Type B pancreatic cell (in vitro differentiated cells): ENCODE measurements at places on chromosomes 7 and 10.

DNA sequence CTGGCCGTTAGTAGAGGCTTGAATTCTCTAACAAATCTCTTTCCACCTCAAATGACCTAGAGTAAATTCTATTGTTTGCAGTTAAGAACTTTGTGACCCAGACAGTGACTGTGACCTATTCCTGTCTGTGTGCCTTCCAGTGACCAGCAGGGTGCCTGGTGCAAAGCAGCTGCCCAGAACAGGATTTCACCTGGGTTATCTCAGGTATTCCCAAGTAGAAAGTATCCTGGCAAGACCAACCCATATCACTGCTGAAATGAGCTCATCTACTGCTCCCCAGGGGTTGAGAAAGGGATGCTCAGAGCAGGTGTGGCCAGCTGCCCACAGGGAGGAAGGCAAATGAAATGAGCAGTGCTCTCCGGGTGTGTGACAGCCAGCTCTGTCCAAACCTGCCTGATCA lies 2.1 kb upstream of the MSMB start:
- DNase-seq = no peak

- DNase-seq = no peak
Measured at GRCh38 chr7:42359946-42360345, 122.9 kb upstream of the GLI3 start.

GRCh38 chr7:84181628-84182027 lies 13.0 kb downstream of the SEMA3A start:
- DNase-seq = no peak

DNA sequence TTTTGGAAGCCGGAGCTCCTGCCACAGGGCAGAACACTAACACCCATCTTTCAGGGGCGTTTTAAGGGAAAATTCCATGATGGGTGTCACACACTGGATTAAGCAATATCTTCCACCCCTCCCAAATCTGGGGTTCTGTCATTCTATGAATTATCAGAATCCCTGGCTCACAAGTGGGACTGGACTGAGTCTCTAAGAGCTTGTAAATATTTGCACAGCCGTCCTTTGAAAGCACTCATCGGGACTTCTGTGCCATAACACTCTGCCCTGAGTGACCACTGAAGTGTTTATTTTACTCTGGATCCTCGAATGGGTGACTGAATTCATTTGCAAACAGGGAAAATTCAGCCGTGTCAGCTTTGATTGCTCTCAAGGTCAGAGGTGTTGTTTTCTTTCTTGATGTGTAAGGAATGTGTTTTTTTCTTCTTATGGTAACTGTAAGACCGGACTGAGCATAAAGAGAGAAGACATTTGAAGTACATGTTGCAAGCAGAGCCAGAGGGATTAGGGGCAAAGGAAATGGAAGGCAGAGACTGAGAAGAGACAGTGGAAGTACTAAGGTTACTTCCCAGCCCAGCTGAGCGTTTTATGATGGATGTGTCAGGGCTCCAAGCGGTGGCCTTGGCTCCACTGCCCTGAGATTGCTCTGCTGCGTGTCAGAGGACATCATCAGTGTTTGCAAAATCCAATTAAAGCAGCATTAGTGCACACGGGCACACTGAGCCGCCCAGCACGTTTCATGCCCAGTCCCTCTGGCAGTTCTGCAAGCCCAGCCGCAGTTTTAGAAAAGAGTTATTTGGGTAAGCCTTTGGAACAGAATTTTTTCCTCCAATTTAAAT lies 17.7 kb upstream of the GTPBP4 start:
- no peak for DNase-seq

DNA sequence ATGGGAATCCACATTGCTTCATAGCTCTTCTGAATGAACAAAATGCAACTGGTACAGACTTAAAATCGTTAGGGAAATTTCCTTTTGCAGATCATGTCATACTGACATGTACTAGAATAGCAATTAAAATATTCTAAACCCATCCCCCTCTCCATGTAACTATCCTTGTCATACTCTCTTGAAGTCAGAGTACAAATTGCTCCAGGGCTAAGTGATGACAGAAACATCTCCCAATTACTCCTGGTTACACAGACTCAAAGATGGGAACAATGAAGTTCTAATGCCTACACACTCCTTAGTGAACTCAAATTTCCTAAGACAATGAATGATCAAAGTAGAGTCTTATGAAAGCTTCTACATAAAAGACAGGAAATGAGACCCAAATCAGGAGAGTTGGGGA lies 87.2 kb downstream of the PDE1C start:
- no peak for DNase-seq

- no peak for DNase-seq
Measured at GRCh38 chr10:16929069-16929468, 111.8 kb upstream of the RSU1 start.

DNA sequence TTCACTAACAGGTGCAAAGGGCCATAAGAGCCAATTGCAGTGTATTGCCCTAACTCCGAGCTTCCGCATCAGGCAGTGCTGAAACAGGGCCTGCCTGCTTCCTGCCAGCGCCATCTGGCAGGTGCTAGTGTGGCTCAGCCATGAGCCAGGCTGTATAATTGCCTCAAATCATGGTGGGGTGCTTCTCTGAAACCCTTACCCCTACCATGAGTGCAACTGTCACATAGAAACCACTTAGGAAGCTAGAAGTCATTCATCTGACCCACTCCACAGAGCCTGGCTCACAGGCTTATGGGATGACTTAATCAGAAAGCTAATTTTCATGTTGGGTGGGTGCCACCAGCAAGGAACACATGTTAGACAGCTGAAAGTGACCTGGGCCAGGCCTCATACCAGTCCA lies 133.3 kb upstream of the LAMB4 start:
- no peak for DNase-seq

DNA sequence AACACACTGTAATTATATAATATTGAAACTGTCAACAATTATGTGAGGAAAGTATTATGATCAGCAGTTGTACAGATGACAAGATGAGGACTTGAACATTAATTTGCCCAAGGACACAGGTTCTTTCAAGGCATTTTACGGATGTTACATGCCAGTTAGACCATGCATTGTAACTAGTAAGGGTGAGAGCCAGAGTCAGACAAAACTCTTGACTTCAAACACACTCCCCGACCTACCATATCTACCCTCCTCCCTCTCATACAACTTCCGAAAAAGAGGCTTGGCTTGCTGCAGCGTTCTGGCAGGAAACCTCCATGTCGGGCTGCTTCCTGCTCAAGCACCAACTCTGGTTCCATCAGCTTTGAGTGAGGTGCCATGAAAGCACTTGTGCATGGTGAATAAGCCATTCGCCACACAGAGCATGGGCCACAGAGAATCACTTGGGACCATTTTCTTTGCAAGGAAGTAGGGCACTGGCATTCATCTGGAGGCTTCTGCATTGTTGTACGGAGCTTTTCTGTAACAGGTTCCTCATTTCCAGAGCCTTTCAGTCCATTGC lies 53.2 kb downstream of the FOXI2 start:
- DNase-seq = no peak

GRCh38 chr10:44908066-44908749 lies 2.9 kb upstream of the TMEM72 start:
- DNase-seq = no peak

GRCh38 chr10:95987685-95988426 lies 55.5 kb upstream of the CCNJ start:
- no peak for DNase-seq

- DNase-seq = no peak
Measured at GRCh38 chr7:13024121-13024674, 336.8 kb downstream of the ARL4A start.

DNA sequence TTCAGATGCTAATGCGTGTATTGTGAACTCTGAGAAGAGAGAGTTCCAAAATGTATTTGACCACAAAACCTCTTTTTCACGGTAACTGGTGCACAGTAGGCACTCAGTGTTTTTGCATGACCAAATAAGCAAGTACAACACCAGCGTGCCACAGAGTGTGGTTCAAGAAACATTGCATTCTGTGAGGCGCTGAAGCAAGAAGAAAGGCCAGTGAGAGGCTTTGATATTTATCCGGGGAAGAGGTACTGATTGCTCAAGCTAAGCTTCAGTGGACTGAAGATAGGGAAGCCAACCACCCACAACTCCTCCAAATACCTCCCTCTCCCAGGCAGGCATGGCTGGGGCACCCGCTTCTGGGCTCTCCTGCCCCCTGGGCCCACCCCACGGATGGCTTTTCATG lies 611.2 kb downstream of the SDK1 start:
- DNase-seq = no peak

GRCh38 chr10:34835908-34836508 lies 20.9 kb upstream of the PARD3 start:
- DNase-seq = no peak

GRCh38 chr10:86359111-86359510 lies 7.5 kb downstream of the GRID1 start:
- DNase-seq = no peak

DNA sequence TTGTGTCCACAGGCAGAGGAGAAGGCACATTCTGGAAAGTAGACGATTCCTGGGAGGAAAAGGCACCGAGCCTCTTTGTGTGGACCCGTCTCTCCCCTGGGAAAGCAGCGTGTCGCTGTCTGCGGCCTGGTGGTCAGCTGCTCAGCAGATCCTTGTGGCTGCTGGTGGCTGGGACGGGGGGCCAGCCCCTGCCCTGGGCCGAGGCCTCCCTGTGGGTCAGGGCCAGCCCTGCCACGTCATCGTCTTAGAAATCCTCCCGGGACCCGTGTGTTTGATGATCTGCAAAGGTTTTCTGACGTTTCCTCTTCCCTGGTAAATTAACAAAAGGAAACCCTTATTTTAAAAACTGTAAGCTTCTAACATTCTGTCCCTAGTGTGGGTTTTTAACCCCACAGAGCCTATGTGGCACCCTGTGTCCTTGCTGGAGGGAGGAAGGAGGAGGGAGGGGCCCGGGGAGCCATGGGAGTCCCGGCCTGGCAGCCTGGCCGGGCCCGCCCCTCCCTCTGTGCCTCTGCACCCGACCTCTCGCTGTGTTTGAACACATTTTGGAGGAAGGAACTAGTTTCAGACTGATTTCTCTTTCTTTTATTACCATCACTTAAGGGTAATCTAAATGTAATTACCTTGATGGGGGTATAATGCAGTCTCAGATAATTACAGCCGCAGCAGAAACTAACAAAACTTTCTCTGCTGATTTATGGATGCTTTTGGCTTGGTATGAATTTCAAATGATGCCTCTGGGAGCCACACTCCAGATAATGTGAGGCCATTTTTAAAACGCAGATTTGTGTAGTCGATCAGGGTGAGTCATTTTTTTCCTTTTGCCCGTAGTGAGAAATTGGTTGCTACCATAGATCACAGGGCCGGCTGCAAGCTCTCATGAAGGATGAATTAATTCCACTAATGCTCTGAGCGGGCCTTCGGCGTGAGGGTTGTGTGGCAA lies 85.5 kb downstream of the NKX6-2 start:
- peak; percentile 58 for DNase-seq

- no peak for DNase-seq
Measured at GRCh38 chr10:19316204-19316870, 267.7 kb downstream of the MALRD1 start.

- DNase-seq = no peak
Measured at GRCh38 chr7:105030447-105030846, 16.4 kb downstream of the KMT2E start.

GRCh38 chr7:121178869-121179497 lies 149.8 kb upstream of the WNT16 start:
- DNase-seq = no peak

DNA sequence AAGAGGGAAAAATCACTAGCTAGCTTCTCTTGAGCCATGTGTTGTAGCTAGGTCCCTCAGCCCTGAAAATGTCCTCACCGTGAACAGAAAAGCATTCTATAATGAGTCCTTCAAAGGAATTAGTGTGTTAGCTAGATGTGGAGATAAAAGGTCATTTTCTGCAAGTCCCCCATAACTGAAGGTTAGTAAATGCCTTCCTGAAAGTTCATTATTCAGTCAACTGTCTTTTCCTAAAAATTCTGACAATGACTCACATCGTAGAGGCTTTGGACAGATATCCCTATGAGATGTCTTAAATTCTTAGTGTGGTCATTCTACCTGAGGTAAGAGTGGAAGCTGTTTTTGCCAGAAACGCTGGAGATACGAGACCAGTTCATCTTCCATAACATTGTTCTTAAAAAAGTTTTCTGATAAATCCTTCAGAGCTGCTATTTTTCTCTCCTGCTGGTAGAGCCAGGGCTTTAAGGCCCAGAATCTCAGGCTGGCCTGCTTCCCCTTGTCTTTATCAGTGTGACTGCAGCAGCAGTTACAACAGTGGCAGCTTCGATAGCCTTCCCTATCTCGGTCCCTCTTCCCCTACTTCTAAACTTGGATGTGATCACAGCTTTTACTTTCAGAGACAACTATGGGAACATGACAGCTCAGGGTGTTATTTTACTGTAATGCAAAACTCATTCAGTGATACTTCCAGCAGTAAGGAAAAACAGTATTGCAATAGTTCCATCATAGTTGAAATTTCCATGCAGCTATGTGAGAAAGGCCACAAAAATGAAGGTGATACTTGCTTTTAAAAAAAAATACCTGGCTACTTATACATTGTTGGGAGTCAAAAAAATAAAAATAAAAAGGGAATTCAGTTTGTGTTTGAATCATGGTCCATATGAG lies 37.3 kb upstream of the PRKAR2B start:
- DNase-seq = no peak

GRCh38 chr7:36994456-36995112 lies 270.3 kb upstream of the AOAH start:
- DNase-seq = no peak

DNA sequence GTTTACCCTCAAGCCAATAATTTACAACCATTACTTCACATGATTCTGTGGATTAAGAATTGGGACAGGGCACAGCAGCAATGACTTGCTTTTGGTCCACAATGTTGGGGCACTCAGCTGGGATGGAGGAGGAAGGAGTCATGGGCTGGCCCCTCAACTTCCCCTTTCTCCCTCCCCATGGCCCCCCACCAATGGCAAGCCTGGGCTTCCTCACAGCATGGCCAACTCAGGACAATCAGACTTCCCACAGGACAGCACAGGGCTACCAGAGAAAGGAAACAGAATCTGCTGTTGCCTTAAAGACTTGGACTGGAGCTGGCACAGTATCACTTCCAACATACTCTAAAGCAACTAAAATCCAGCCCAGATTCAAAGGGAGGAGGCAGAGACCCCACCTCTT lies 160.7 kb downstream of the PTPN20 start:
- DNase-seq = no peak

DNA sequence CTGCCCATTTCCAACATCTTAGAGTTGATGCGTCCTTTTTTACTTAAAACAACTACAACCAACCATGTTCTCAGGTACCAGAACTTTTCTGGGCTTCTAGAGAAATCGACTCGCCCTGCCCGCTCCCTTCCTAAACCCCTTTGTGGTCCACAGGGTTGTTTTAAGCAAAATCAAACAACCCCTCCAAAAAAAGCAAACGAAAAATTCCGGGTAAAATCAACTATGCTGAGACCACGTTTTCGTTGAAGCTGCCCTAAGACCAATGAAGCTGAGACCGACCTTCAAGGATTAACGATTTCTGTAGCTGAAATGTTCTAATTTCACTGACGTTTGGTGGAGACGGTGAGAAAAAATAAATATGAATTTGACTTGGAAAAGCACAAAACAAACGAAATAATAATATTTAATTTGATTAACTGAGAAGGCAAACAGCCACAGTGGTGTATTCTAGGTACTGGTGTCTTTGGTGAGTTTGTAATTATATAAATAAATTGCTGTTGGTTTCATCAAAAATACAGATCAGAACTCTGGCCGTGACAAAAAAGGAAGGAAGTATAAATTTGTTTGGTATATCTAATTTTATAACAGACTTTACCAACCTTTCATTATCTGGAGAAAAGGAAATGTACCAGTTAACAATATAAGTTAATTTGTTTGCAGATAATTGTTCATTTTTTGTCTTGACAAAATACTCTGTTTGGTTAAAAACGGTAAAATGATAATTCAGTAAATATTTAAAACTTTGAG lies 4.7 kb upstream of the IGF2BP3 start:
- no peak for DNase-seq
